ENCODE measurements at places on chromosomes 3 and 15.
A peak's percentile ranks its signal among the peaks of the same experiment; 100 is the strongest.

DNA sequence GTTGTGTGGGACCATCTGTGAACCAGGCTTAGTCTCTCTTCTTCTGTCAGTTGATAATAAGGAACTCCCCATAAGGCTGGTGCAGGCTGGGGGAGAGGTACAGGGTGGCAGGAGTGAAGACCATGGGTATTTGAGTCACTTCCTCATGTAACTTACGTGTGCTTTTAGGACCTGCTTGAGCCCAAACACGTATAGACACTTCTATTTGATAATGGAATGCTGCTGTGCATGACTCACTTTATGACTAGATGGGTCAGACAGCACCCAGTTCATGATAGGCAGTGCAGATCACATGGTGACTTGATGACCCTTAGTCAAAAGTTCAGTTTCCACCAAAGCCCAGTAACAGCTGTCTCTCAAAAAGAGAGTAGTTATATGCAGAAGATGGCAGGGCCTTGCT is 490.9 kb downstream of the ZBBX start:
- DNase-seq: no peak

DNA sequence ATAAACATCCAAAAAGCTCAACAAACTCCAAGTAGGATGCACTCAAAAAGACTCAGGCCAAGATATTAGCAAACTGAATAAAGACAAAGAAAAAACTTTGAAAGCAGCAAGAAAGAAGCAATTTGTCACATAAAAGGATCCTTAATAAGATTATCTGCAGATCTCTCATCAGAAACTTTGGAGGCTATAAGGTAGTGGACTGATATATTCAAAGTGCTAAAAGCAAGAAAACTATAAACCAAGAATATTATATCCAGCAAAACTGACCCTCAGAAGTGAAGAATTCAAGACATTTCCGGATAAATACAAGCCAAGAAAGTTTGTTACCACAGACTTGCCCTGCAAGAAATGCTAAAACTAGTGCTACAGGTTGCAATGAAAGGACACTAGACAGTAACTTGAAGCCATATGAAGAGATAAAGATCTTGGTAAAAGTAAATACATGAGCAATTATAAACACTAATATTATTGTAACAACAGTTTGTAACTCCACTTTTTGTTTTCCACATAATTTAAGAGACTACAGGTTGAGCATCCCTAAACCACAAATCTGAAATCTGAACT is 23.6 kb downstream of the C3orf33 start:
- no peak for DNase-seq

GRCh38 chr3:153330901-153331300 is 168.9 kb downstream of the RAP2B start:
- DNase-seq: no peak

DNA sequence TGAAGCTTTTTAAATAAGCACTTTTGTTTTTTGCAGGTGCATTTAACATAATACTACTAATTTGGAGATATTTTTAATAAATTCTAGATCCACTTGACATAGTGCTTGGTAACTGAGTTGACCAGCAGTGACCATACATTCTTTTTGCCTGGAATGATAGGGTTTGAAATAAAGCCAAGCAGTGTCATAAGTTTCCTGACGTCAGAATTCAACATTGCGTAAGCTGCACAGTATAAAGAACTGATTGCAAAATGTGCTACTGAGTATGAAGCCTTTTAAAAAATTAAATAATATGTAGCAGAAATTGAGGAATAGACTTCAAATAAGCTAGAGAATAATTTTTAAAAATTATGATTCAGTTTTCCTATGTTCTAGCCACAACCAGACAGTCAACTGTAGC is 454.6 kb upstream of the ARPP21 start:
- no peak for DNase-seq

DNA sequence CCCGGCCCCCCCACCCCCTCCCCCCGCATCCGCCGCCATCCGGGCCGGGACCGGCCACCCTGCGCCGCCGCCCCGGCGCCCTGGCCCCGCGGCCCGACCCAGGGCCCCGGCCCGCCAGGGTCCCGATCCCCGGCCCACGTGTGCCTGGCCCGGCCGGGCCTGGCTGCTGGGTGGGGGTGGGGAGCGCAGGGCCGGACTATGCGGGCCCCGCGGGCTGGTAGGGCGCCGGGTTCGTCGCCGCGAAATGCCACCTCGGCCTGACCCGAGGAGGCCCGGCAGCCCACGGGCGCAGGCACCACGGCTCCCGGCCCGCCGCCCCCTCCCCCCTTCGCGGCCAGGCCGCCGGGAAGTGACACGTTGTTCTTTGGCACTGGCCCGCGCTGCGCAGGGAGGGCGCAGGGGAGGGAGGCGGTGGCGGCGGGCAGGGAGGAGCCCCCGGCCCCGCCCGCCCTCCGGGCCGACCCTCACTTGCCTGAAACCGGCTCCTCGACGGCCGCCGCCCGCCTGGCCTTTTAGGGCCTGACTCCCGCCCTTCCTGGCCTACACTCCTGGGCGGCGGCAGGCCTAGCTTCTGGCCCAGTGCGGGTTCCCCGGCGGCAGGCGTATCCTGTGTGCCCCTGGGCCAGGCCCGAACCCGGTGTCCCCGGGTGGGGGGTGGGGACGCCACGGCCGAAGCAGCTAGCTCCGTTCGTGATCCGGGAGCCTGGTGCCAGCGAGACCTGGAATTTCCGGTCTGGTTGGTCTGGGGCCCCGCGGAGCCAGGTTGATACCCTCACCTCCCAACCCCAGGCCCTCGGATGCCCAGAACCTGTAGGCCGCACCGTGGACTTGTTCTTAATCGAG is 515 bp downstream of the EIF4G1 start:
- DNase-seq: peak; percentile 68

DNA sequence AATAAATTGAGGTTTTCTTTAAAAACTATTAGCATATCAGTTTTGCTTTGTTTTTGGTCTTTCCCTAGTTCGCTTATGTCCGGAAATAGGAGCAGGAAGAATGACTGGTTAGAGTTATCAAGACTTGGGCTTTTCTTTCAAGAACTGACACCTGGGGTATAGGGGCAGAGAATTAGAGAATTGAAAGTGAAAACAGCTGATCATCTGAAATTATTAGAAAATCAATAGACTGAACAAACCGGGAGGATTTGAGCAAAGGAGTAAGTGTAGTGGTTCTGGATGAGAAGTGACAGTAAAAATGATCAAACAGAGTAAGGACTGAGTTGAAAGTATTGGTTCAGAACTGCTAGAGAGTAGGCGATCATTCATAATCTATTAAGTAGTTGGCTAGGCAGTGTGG is 6.0 kb downstream of the MINDY2 start:
- DNase-seq: no peak

GRCh38 chr15:34621675-34622074 is 38.2 kb upstream of the GOLGA8B start:
- DNase-seq: no peak

DNA sequence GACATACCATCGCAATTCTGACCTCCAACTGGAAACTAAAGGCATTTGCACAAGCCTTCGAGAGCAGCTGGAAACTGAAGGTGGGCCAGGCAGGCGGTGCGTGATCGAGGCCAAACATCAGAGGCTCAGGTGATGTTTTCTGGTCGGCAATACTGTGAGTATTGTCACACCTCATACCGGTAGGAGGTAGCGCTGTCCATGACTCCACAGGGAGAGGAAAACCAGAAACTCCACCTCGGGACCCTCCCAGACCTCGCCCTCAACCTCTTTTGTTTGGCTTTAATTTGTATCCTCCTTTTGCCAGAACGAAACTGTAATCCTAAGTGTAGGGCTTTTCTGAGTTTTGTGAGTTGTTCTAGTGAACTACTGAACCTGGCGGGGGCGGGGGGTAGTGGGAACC is 43.6 kb downstream of the LDHAL6B start:
- DNase-seq: no peak

DNA sequence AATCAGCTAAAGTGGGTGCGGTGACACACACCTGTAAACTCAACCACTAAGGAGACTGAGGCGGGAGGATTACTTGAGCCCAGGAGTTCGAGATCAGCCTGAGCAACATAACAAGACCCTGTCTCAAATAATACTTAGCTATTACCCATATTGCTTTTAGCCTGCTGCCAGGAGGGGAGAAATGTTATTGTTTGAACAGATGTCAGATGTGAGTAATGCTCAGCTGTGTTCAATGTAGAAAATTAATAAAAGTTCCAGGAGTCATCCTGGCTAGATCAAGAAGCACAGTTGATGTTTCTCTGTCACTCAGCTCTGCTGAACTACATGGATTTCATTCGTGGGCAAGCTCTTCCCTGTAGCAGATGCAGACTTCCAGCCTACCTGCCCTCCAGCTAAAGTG is 22.2 kb downstream of the LSM3 start:
- DNase-seq: no peak

DNA sequence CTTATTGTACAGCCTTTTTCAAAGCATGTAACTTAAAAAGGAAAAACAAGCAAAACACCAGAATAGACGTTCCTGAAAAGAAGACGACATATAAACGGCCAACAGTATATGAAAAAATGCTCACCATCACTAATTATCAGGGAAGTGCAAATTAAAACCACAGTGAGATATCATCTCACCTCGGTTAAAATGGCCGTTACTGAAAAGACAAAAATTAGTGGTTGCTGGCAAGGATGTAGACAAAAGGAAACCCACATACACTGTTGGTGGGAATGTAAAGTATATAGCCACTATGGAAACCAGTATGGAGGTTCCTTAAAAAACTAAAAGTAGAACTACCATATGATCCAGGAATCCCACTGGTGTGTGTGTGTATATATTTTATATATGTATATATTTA is 64.5 kb upstream of the MLF1 start:
- DNase-seq: no peak

- DNase-seq: no peak
These were observed 37.9 kb downstream of the RPLP1 start for GRCh38 chr15:69490356-69491037.

- no peak for DNase-seq
These were observed 30.1 kb downstream of the POLR2M start for GRCh38 chr15:57736591-57736990.

DNA sequence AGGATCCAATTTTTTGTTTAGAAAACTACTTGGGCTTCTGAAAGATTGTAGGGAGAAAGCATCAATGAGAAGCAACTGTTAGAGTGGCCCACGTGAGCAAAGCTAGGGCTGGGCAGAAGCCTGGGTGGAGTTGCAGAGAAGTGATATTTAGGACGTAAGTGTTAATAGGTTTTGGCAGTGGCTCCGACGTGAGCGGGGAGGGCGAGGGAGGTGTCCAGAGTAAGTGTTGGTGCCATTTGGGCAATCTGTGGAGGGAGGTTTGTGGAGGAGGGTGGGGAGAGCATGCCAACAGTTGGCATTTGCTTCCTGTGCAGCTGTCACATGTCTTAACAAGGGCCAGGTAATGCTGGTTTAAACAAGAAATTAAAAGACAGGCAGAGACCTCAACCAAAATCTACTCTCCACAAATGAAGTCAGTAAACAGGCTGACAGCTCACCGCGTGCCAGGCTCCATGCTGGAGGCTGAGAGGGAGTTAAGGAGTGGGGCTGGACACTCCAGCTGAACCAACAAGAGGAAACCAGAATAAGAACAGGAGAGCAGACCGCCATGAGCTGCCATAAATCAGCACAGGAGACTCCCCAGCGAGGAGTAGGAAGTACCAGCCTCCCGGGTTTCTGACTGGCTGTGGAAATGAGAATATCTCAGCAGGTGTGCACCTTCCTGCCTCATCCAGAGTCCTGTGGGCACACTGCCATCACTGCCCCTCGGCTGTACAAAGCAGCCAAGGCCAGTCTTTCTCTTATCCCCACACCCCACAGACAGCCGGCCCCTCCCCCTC is 232.6 kb downstream of the ABHD5 start:
- DNase-seq: no peak

- no peak for DNase-seq
These were observed 64.3 kb downstream of the IGF2BP2 start for GRCh38 chr3:185760550-185760949.

GRCh38 chr3:160124224-160124623 is 101.0 kb upstream of the C3orf80 start:
- DNase-seq: no peak

DNA sequence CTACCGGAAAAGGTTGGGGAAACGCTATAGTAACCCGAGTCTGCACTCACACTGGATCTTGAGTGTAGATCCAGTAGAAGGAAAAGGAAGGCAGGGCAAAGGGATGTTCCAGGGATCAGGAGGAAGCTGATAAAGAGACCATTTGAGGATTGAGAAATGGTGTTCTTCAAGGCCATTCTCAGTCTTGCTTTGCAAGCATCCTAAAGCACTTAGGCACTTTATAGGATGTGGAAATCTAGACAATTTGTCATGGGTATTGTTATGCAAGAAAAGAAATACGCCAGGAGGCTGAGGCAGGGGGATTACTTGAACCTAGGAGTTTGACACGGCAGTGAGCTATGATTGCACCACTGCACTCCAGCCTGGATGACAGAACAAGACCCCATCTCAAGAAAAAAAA is 13.2 kb upstream of the SCAMP5 start:
- no peak for DNase-seq

DNA sequence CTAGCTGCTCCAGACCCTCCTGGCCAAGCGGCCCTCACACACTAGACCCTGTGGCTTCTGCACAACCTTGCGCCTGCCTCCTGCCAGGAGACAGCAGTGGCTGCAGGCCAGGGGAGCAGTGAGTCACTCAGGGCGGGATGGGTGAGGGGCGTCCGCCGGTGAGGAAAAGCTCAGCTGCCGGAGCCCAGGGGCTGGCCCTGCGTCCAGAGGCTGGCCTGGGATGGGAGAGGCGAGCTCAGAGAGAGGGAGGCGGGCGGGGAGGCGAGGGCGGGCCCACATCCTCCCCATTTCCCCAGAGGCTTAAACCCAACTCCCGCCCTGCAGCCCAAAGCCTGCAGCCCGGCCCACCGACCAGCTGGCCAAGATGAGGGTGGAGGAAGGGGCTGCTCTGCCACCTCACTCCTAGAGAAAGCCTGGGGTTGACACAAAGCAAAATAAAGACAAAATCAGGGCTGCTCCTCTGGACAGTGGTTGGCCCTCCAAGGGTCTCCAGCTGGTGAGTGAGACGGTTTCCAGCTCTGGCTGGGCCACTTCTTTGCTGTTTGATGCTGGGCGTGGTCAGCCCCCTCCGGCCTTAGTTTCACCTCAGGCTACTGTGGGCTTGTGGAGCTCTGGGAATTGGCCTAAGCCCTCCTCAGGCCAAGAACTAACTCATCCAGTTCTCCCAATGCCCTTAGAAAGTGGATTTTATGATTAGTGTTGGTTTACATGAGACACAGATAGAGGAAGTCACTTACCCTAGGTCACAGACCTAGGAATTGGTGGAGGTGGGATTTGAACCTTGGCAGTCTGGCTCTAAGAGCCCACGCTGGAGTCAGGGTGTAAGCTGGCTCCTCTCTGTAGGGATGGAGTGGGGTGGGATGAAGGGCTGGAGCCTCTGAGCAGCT is 50.6 kb downstream of the IQSEC1 start:
- no peak for DNase-seq

GRCh38 chr3:71492974-71493771 is 90.4 kb downstream of the FOXP1 start:
- DNase-seq: no peak

- no peak for DNase-seq
These were observed 255.3 kb upstream of the LRTM1 start for GRCh38 chr3:55183201-55183600.

DNA sequence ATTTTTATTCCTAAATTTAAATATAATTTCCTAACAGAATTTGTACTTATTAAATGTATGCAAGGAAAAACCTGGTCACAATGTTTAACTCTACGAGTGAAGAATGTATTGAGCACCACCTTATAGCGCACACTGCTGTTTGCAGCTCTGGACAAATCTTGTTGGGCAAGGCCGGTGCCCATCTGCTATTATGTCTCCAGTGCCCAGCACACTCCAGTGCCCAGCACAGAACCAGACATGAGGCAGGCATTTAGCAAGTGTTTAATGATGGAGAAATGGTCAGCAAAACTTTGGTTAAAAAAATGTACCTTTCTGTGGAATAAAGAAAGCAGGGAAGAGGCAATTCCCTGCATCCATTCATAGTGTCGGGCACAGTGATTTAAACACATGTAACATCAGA is 254.7 kb upstream of the TRIM42 start:
- no peak for DNase-seq
